ENCODE measurements at places on chromosomes 16 and 17.

- DNase-seq, result no peak
These were observed 44.6 kb downstream of the RMI2 start for GRCh38 chr16:11389631-11390565.

DNA sequence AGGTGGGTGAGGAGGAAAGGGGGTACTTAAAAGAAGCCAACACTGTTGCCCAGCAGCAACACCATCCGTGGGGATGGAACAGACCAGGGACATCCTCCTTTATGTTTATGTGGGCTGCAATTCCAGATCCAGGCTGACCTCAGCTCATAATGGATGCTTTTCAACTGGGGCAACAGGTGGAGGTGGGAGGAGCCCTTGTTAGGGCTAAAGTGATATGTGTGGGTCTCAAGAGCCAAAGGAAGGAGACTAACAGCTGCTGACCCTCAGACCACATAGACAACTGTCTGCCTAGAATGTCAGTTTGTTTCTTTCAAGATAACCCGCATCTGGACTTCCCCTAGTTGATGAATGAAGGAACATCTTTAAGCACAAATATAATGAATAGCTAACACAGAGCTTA lies 2.0 kb upstream of the INPP5K start:
- DNase-seq, result no peak

DNA sequence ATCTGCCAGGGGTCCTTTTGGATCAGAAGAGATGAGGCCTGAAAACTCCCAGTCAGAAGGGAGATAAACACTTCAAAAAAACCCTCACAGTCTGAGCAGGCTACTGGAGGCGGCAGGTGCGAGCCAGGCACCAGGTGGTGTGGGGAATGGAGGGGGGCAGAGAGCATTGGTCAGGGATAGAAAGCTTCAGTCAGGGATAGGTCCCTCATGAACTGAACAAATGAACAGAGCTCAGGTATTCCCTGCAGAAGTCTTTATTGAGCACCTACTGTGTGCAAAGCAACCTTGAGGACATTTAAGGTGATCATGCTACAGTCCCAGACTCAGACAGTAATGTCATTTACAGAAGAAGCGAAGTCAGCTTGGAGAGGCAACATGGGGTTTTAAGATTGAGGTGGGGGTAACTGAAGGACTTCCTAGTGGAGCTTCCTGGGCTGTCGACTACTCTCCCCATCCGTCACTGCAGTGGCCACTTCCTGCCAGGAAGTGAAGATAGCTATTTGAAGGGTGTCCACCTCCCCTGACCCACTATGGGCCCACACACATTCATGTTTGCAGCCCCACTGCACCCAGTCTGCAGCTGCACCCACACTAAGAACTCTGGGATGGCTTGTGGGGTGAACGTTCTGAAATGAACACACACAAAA lies 3.2 kb downstream of the KIFC3 start:
- no peak for DNase-seq

DNA sequence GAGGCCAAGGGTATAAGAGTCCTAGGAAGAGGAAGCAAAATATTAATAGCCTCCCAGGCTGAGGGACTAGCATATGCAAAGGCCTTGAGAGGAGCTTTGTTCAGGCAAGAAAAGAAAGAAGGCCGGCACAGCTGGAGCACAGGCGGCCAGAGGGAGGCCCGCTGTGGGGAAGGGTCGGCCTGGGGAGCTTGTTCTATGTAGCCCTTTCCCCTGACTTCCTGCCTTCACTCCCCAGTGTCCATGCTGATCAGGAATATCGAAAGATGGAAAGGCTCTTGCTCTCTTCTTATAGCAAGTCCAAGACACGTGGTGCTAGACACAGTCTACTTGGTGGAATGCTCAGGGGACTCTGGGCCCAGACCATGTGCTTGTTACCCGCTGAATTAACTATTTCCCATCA lies 27.4 kb upstream of the HAS3 start:
- no peak for DNase-seq

GRCh38 chr17:82692268-82692667 lies 6.2 kb downstream of the RAB40B start:
- no peak for DNase-seq

DNA sequence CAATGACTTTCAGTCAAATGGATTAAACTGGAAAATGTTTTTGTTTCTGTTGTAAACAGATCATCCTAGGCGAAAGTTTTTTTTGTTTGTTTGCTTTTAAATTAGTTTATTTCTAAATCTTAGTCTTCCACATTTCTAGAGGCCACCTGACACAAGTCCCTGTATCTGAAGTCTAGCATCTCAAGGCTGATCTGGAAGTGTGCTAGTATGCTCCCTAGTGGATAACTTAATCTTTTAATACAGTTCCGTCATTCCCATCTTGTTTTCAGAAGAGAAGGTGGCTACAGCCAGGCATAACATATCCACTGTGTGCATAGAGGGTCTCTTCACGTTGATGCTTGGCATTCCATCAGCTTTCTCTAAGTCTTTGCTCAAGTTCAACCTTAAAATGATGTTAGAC lies 7.6 kb downstream of the IFT20 start:
- DNase-seq, result no peak

GRCh38 chr16:12773221-12773620 lies 30.5 kb downstream of the CPPED1 start:
- no peak for DNase-seq
